ENCODE measurements at places on chromosomes 12 and 14. TPM values are rescaled to one million over a fixed set of nuclear protein-coding genes. Genes with fewer than 3 reads are reported as not detected.

DNA sequence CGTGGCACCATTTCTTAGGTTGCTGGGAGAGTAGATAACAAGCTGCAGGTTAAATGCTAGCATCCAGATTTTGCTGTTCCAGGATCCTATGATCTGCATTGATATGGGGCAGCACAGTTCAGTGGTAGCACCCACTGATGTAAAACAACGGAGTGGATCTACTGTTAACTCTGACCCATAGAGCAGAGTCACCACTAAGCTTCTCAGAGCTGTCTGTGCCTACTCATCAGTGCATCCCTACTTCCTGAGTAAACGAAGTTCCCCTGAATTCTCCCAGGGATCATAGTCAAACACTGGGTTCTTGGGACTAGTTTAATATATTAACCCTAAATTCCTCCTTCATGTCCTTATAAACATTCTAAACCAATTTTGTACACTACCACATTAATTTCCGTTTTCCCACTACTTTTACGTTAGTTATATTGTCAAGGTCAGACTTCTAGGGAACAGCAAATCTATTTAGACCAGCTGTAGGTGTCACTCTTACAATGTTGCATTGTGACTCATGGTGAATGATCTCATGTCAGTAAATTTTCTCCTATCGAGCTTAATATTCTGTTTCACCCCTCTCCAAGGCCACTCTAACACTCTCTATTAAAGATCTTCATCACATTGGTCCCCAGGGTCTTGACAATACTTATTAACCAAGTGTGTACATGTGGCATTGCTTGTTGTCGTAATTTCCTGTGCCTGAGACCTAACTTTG, 10.3 kb downstream of the RERGL start:
- H3K27me3 ChIP-seq = no peaks in the 10 kb centered on the region
- H3K36me3 ChIP-seq = no peaks in the 10 kb centered on the region
- H3K4me3 ChIP-seq = no peak overlapping the region
- H3K27ac ChIP-seq = no peak overlapping the region
- no peaks in the 10 kb centered on the region for H3K4me1 ChIP-seq

The TPH2 gene
- 0.82 TPM for total RNA-seq

- no peak for DNase-seq
- H3K4me3 ChIP-seq = no peak overlapping the region
- H3K27me3 ChIP-seq = no peaks in the 10 kb centered on the region
- no peaks in the 10 kb centered on the region for H3K36me3 ChIP-seq
- H3K4me1 ChIP-seq = peaks cover 8% of the 10 kb centered on the region
- H3K27ac ChIP-seq = no peak overlapping the region
Observed at GRCh38 chr14:36823651-36824050, 162.0 kb downstream of the PAX9 start.

DNA sequence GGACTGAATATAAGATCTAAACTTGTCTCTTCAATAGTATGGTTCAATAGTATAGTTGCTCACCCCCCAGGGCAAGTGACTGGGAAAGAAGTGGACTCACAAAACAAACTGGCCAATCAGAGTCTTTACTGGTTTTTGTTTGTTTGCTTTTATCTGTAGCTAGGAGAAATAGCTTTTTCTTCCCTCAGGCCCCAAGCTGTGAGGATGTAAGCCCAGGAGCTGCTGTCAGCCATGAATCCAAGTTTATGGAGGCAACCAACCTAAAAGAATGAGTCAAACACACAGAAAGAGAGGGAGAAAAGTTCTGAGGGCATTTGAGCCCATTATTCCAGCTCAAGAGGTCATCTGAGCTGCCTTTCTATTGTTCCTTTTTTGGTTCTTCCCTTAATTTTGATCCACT, 375.3 kb downstream of the BCAT1 start:
- H3K4me3 ChIP-seq = no peak overlapping the region
- no peaks in the 10 kb centered on the region for H3K27me3 ChIP-seq
- no peak for DNase-seq
- H3K36me3 ChIP-seq = no peaks in the 10 kb centered on the region
- no peak overlapping the region for H3K27ac ChIP-seq

DNA sequence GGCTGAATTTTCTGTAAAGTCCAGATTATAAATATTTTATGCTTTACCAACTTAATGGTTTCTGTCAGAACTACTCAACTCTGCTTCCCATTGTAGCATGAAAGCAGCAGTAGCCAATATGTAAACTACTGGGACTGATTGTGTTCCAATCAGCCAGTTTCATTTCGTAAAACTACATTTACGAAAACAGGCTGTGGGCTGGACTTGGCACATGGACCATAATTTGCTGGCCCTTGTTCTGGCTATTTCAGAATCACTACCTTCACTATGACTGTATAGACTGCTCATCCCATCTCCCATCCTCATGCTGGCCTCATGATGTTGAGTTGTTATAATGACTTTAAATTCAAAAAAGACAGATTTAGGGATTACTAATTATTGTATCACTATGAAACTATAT, 38.7 kb downstream of the FAR2 start:
- no peaks in the 10 kb centered on the region for H3K36me3 ChIP-seq
- DNase-seq = no peak
- no peak overlapping the region for H3K4me3 ChIP-seq
- no peaks in the 10 kb centered on the region for H3K27me3 ChIP-seq
- no peaks in the 10 kb centered on the region for H3K4me1 ChIP-seq

The KRT72 gene
- not detected for total RNA-seq

GRCh38 chr14:30283822-30284446, 275.0 kb upstream of the G2E3 start:
- peak; percentile 56 for DNase-seq
- no peak overlapping the region for H3K27ac ChIP-seq
- no peaks in the 10 kb centered on the region for H3K27me3 ChIP-seq
- no peaks in the 10 kb centered on the region for H3K36me3 ChIP-seq

The GDF3 gene
- not detected for total RNA-seq

The CFAP251 gene
- total RNA-seq = 5.5 TPM

The CCDC88C gene
- total RNA-seq = 36.8 TPM

DNA sequence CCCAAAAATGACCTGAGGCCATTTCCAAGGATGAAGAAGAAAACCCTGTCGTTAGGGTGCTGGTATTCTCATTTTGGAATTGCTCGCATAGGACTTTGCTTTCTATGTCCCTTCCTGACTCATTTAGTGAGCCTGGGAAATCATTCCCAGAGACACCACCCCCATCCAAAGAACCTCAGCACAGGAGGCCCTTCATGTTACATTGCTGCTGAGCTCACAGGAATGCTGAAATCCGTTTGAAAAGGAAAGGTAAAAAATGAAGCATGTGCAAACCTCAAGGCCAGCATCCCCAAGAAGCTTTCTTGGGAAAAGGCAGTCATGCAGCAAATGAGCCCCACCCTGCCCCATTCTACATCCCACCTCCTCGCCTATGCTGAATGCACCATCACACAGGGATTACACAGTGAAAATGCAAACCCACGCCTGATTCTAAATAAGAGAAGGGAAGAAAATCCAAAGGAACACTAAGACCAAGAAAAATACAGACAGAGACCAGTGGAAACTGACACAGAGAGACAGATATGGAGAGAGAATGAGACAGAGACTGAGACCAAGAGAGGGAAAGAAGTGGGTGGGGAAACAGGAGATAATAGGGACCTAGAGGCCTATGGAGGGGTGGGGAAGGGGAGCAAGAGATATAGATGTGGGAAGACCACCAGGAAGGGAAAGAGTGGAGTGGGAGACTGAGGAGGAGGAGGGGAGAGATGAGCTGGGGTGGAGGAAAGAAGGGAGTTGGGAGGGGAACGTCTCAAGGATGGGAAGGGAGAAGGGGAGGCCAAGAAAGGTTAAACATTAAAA, 33.5 kb downstream of the NIN start:
- H3K36me3 ChIP-seq = no peaks in the 10 kb centered on the region
- H3K27ac ChIP-seq = no peak overlapping the region

DNA sequence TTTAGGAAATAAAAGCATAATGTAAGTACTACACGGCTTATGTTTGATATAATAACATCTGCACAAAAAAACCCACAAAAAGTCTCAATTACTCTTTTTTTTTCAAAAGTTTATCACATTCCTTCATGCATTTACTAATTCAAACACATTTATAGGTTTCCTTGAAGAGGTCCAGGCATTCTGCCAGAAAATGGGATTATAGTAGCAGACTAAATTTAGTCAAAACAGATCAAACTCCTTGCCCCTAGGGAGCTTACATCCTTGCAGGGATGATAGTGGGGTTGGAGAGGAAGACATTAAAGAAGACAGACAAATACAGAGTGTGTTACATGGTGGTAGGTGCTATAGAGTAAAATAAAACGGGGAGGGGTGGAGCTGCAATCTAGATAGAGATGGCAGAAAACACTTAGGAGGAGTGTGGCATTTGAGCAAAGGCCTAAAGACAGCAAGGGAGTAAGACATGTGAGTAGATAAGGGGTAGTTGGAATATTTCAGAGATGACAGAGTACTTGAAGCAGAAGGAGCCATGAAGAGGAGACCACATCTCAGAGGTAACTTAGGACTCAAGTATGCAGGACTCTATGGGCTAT, 266.9 kb downstream of the PPFIA2 start:
- H3K27me3 ChIP-seq = no peaks in the 10 kb centered on the region
- H3K36me3 ChIP-seq = no peaks in the 10 kb centered on the region
- H3K27ac ChIP-seq = peak overlapping the region; percentile 37

- H3K4me3 ChIP-seq = no peak overlapping the region
- H3K4me1 ChIP-seq = peaks cover 9% of the 10 kb centered on the region
- H3K27me3 ChIP-seq = no peaks in the 10 kb centered on the region
- no peak for DNase-seq
- no peak overlapping the region for H3K27ac ChIP-seq
- H3K36me3 ChIP-seq = no peaks in the 10 kb centered on the region
Observed at GRCh38 chr12:15782667-15783066, 6.5 kb downstream of the EPS8 start.

- H3K27me3 ChIP-seq = no peaks in the 10 kb centered on the region
- no peak overlapping the region for H3K27ac ChIP-seq
- H3K4me1 ChIP-seq = no peaks in the 10 kb centered on the region
- H3K36me3 ChIP-seq = no peaks in the 10 kb centered on the region
- peak; percentile 73 for DNase-seq
- no peak overlapping the region for H3K4me3 ChIP-seq
Observed at GRCh38 chr14:105281371-105282097, 19.3 kb downstream of the BRF1 start.

The KCNH5 gene
- total RNA-seq = 27.9 TPM

DNA sequence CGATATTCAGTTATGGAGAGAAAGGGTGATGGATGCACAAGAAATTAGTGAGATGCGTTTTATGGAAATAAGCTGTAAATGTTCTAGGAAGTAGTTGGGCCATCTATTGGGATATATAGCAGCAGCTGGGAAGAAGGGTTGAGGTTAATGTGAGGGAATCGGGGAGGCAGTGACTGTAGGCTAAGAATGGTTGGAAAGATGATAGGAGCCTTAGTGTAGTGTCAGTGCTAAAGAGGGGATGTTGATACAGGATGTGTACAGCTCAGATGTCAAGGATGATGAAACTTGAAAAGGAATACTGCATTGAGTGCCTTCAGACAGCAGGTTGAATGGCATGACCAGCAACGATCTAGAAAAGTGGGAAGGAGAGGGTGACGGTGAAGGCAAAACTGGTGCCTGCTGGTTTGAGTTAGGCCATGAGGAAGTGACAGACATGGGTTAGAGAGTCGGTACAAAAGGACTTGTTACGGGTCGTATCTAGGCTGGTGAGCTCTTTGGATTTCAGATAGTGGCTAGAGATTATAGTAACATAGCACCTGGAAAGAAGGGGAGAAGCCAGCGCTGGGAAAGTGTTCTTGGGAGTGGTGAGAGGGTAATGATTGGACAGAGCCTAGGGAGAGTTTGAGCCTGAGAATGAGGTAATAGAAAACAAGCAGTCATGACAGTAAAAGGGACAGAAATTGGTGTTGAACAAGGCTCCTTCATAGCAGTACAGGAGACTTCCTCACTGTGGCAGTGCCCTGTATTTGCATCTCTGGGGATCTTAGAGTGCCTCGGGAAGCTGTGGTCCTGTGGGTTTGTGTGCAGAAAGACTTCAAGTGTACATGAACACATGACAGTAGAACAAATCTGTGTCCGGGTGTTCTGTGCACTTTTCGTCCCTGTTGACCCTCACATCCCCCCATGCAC, 9.6 kb downstream of the MARS1 start:
- no peak overlapping the region for H3K27ac ChIP-seq
- DNase-seq = no peak
- no peak overlapping the region for H3K4me3 ChIP-seq

DNA sequence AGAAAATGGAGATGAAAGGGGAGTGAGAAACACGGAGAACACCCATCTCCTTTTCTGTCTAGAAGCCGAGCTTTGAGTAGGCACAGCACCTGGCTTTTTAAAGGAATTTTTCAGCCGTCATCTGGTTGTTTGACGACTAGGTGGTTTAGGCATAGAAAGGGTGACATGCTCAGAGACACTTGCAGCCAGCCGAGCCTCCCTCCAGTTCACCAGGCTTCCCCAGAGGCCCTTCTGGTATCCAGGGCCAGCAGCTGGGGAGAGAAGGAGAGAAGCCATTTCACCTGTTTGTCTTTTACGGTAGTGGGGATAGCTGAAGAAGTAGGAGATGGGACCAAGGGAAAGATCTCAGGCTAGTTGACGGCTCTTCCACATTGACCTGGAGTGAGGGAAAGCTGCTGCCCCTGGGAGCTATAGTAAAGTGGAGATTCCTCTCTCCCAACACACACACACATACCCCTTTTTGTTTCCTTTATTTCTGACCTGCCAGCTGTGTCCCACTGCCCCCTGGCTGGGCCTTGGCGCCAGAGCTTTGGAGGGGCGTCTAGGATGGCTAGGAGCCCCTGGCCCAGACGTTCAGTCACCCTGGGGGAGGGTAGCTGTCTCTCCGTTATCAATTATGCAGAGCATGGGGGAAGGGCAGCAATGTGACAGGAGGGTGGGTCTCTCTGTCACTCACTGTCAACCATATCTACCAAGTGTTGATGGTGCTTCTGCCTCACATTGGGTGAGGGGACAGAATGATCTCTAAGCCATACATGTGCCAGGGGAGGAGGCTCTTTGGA, 5.5 kb downstream of the MAP3K12 start:
- H3K27me3 ChIP-seq = no peaks in the 10 kb centered on the region
- peak overlapping the region; percentile 64 for H3K4me3 ChIP-seq
- no peak for DNase-seq
- no peaks in the 10 kb centered on the region for H3K36me3 ChIP-seq
- peaks cover 24% of the 10 kb centered on the region for H3K4me1 ChIP-seq
- H3K27ac ChIP-seq = peak overlapping the region; percentile 80

GRCh38 chr14:95072310-95072905, 84.9 kb downstream of the DICER1 start:
- H3K36me3 ChIP-seq = no peaks in the 10 kb centered on the region
- H3K27me3 ChIP-seq = no peaks in the 10 kb centered on the region
- no peak overlapping the region for H3K27ac ChIP-seq
- DNase-seq = no peak
- no peaks in the 10 kb centered on the region for H3K4me1 ChIP-seq
